Endothelial cell (in vitro differentiated cells): ENCODE measurements at places on chromosomes 16 and 17.

DNA sequence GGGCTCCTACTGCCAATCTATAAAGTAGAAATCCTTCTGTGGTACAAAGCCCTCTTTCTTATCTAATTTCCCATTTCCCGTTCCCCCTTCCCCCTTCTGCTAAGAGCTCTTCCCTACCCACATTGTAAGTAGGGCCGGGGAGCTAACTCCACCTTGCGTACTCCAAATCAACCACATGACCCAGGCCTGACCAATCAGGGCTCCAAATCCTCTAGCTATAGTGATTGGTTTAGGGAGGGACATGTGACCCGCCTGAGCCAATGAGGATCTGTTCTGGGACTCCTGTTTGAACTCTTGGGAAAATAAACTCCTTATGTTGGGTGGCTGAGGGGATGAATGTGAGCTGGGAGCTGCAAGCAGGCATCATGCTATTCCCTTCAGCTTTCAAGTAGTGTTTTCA, 40.9 kb upstream of the MEOX1 start:
- DNase-seq = no peak
- H3K4me1 ChIP-seq = peaks cover 25% of the 10 kb centered on the region
- H3K4me3 ChIP-seq = no peak overlapping the region

GRCh38 chr16:72042157-72042660, 12.1 kb upstream of the HP start:
- peaks cover 6% of the 10 kb centered on the region for H3K4me1 ChIP-seq
- H3K27ac ChIP-seq = no peak overlapping the region
- no peak overlapping the region for H3K4me3 ChIP-seq
- H3K27me3 ChIP-seq = peaks cover 4% of the 10 kb centered on the region

DNA sequence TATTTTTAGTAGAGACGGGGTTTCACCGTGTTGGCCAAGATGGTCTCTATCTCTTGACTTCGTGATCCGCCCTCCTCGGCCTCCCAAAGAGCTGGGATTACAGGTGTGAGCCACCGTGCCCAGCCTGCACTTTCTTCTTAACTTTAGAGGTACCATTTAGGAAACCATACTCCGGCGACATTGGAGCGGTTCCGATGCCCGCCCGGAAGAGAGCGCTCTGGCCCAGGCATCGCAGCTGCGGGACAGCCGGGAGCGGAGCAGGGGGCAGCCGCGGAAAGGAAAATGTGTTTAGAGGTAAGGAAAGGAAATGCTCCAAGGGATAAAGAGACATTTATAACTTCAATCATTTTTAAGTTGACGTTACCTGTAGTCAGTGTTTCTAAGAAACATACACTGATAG, 6.0 kb upstream of the HS3ST3B1 start:
- no peak overlapping the region for H3K4me3 ChIP-seq
- H3K36me3 ChIP-seq = no peaks in the 10 kb centered on the region
- DNase-seq = no peak
- H3K27me3 ChIP-seq = peaks cover 21% of the 10 kb centered on the region

DNA sequence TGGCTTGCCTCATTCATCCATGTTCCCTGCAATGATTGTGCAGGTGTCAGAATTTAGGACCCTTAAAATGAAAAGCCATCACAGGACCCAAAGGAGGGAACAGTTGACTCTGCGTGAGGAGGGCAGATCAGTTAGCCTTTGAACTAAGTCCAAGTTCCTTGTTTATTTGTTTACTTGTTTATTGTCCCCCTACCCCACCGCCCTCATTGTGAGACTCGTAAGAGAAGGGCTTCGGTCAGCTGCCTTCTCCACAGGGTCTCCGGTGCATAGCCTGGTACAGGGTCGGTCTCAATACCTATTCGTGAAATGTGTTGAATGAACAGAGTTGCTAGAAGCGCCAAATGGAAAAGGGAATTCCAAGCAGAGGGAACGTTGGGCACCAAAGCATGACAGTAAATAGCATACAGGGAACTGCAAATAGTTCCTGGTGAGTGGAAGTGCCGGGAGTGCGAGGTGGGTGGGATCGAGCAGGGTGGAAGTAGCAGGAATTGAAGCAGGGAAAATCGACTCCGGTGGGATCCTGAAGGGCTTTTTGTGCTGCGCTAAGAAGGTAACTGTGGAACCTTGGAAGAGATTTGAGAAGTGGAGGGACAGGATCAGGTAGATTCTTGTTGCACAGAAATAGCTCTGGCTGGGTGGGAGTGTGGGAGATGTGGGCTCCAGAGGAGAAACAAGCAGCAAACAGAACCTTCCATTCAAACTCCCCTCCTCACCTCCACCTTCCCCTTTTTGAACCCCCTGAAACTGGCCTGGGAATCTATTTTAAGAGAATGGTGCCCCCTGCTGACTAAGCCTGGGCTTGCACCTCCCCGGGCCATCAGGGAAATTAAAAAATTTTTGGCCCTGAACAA, 12.7 kb downstream of the SLC35B1 start:
- peak; percentile 69 for DNase-seq
- peaks cover 8% of the 10 kb centered on the region for H3K36me3 ChIP-seq
- H3K27ac ChIP-seq = peak overlapping the region; percentile 8
- peaks cover 27% of the 10 kb centered on the region for H3K4me1 ChIP-seq

GRCh38 chr17:53721101-53721500, 101.6 kb upstream of the KIF2B start:
- no peaks in the 10 kb centered on the region for H3K36me3 ChIP-seq
- H3K4me1 ChIP-seq = no peaks in the 10 kb centered on the region
- H3K27ac ChIP-seq = no peak overlapping the region
- peaks cover 1% of the 10 kb centered on the region for H3K27me3 ChIP-seq
- no peak overlapping the region for H3K4me3 ChIP-seq

GRCh38 chr17:34314279-34314678, 5.0 kb upstream of the CCL8 start:
- H3K27me3 ChIP-seq = no peaks in the 10 kb centered on the region
- DNase-seq = no peak
- no peaks in the 10 kb centered on the region for H3K36me3 ChIP-seq
- no peaks in the 10 kb centered on the region for H3K4me1 ChIP-seq
- no peak overlapping the region for H3K4me3 ChIP-seq

DNA sequence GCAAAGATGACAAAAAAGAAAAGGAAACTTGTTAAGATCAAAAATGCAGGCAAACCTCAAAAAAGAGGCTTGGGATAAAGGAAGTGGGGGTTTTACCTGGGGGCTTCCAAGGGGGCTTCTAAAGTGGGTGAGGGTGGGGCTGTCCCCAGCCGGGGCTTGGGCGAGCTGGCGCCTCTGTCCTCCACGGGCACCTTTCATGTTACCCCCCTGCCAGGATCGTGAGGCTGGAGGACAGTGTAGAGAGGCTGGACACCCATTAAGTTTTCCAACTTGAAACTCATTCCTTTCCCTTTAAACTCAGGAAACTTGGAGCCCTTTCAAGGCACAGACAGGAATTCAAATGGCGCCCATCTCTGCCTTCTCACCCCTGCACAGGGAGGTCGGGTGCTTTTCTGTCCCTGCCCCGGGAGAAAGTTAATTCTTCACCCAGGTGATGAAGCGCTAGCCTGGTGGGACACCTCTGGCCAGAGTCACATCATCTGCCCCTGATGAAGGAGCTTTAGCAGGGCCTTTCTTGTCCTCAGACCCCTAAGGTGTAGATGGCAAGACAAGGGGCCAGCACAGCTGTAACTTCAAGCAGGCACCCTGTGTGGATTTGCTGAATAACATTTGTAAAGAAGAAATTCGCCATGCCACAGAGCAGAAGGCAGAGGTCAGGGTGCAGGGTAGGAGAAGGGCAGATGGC, 87.3 kb downstream of the C16orf78 start:
- peaks cover 9% of the 10 kb centered on the region for H3K27me3 ChIP-seq
- H3K36me3 ChIP-seq = peaks cover 9% of the 10 kb centered on the region
- H3K27ac ChIP-seq = no peak overlapping the region

- no peaks in the 10 kb centered on the region for H3K36me3 ChIP-seq
- H3K4me3 ChIP-seq = no peak overlapping the region
- H3K4me1 ChIP-seq = peaks cover 6% of the 10 kb centered on the region
- no peak overlapping the region for H3K27ac ChIP-seq
- no peaks in the 10 kb centered on the region for H3K27me3 ChIP-seq
Observed at GRCh38 chr16:51569203-51569931, 418.3 kb upstream of the SALL1 start.

GRCh38 chr17:76123191-76123499, 17.9 kb downstream of the FOXJ1 start:
- no peaks in the 10 kb centered on the region for H3K36me3 ChIP-seq
- DNase-seq = no peak
- no peak overlapping the region for H3K4me3 ChIP-seq
- H3K27ac ChIP-seq = no peak overlapping the region
- H3K4me1 ChIP-seq = peaks cover 22% of the 10 kb centered on the region

DNA sequence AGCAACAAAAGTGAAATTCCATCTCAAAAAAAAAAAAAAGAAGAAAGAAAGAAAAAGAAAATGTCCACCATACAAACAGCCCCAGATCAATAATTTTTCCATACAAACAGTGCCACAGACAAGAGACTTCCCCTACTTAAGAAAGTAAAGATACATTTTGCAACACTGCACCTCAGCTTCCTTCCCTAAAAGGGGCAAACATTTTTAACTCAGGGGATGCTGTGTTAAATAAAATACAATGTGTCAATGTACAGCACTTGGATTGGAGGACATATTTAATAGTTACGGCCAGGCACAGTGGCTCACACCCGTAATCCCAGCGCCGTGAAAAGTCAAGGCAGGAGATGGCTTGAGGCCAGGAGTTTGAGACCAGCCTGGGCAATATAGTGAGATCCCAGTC, 22.3 kb downstream of the MYH11 start:
- H3K27me3 ChIP-seq = peaks cover 2% of the 10 kb centered on the region
- no peaks in the 10 kb centered on the region for H3K4me1 ChIP-seq
- H3K4me3 ChIP-seq = no peak overlapping the region
- H3K27ac ChIP-seq = no peak overlapping the region

- no peak overlapping the region for H3K4me3 ChIP-seq
- H3K4me1 ChIP-seq = peaks cover 58% of the 10 kb centered on the region
- H3K27me3 ChIP-seq = peaks cover 17% of the 10 kb centered on the region
- no peak overlapping the region for H3K27ac ChIP-seq
- H3K36me3 ChIP-seq = peaks cover 24% of the 10 kb centered on the region
Observed at GRCh38 chr17:43216369-43216761, 4.7 kb downstream of the TMEM106A start.

- peaks cover 1% of the 10 kb centered on the region for H3K27me3 ChIP-seq
- no peak for DNase-seq
- no peaks in the 10 kb centered on the region for H3K4me1 ChIP-seq
- no peaks in the 10 kb centered on the region for H3K36me3 ChIP-seq
Observed at GRCh38 chr17:41061964-41062363, 2.0 kb upstream of the KRTAP2-3 start.

- no peaks in the 10 kb centered on the region for H3K27me3 ChIP-seq
- DNase-seq = no peak
- no peak overlapping the region for H3K27ac ChIP-seq
- H3K4me3 ChIP-seq = no peak overlapping the region
- H3K36me3 ChIP-seq = peaks cover 7% of the 10 kb centered on the region
- no peaks in the 10 kb centered on the region for H3K4me1 ChIP-seq
Observed at GRCh38 chr16:54099627-54100026, 187.0 kb downstream of the IRX3 start.

GRCh38 chr17:39364236-39365025, 37.0 kb downstream of the FBXL20 start:
- H3K4me1 ChIP-seq = peaks cover 5% of the 10 kb centered on the region
- no peak for DNase-seq
- no peaks in the 10 kb centered on the region for H3K36me3 ChIP-seq
- H3K4me3 ChIP-seq = no peak overlapping the region
- no peak overlapping the region for H3K27ac ChIP-seq

- peaks cover 3% of the 10 kb centered on the region for H3K4me1 ChIP-seq
- peaks cover 8% of the 10 kb centered on the region for H3K27me3 ChIP-seq
- no peak for DNase-seq
- no peaks in the 10 kb centered on the region for H3K36me3 ChIP-seq
Observed at GRCh38 chr17:83058266-83058798, 21.1 kb upstream of the METRNL start.

DNA sequence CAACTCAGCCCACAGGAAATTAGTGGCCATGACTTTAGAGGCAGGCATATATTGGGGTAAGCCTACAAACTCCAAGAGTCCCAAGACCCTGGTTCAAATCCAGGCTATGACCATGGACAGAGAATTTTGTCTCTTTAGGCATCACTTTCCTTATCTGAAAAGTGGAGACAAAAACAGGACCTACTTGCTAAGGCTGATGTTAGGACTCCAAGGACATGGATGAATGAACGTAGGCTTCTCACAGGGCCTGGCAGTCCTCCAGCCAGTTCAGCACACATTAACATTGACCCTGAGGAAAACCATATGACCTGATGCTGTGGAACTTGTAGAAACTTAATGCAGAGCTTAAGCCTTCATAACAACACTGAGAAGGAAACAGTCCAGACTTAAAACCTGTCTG, 1.4 kb downstream of the FKBP10 start:
- H3K4me1 ChIP-seq = peaks cover 16% of the 10 kb centered on the region
- H3K36me3 ChIP-seq = peaks cover 13% of the 10 kb centered on the region
